Activated T-helper 9 cell treated with anti-CD3 and anti-CD28 coated beads, Interleukin-2, amount 50 U/mL, for 16 hours (primary cell): ENCODE measurements at places on chromosomes 2 and 18.

- DNase-seq = peak; percentile 14
Observed at GRCh38 chr2:20106746-20107145, 55.3 kb upstream of the LAPTM4A start.

DNA sequence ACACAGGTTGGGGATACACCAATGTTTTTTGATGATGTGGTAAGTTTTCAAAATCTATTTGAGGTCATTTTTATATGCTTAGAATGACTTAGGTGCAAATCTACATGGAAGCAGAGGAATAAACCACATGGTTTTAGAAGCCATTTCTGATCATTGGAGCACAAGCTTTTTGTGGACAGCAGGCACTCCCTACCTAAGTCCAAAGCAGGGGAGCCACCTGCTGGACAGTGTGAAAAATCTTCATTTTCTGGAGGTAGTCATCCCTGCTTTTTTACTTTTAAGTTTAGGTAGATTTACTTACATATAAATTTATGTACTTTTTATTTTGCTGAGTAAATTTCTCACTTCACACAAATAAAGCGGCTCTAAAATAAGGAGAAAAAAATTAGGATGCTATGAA is 323.2 kb downstream of the PLCL1 start:
- peak; percentile 8 for DNase-seq

- DNase-seq = no peak
Observed at GRCh38 chr2:80852079-80852807, 547.7 kb upstream of the LRRTM1 start.

GRCh38 chr2:180205621-180206235 is 198.6 kb upstream of the CWC22 start:
- DNase-seq = no peak

DNA sequence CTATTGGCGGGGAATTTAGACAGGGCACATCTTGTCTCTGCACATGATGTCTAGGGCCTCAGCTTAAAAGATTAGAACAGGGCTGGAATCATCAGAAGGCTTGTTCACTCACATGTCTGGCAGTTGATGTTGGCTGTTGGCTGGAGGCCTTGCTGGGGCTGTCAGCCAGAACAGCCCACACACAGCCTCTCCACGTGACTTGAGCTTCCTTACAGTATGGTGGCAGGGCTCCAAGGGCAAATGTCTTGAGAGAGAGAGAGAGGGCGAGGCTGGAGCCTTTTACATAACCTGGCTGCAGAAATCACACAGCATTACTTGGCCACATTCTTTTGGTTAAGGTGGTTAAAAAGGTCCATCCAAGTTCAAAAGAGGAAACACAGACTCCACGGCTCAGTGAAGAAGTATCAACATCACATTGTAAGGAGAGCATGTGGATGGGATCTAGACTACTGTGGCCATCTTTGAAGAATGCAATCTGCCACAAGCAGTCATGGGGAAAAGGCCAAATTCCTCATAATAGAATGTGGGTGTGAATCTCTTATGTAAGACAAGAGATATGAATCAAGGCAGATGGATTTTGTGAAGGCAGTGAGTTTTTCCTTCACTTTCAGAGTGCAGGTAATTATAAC is 30.4 kb downstream of the SRSF7 start:
- DNase-seq = no peak

- DNase-seq = no peak
Observed at GRCh38 chr2:82007071-82007664, 1702.6 kb upstream of the LRRTM1 start.

GRCh38 chr18:70461323-70462077 is 172.7 kb downstream of the SOCS6 start:
- DNase-seq = no peak

GRCh38 chr2:28506112-28506910 is 10.5 kb downstream of the PLB1 start:
- DNase-seq = no peak

GRCh38 chr18:56402872-56403516 is 235.4 kb downstream of the TXNL1 start:
- DNase-seq = no peak

DNA sequence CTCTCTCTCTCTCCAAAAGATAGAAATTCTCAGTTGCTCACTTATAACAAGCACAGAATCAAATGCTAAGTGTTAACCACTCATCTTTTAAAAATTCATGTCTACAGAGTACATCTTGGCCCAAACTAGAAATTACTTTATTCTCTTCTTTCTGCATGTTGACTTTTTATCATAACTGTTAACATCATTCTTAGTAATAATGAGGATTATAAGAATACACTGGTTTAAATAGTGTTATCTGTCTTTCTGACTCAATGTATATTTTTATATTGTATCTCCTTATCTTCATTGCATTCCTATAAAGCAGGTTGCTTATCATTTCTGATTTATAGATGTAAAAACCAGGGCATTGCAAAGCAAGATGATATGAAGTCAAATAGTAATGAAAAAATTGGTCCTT is 17.8 kb upstream of the KLF7 start:
- DNase-seq = no peak

GRCh38 chr2:238169708-238170251 is 11.0 kb downstream of the ERFE start:
- no peak for DNase-seq

DNA sequence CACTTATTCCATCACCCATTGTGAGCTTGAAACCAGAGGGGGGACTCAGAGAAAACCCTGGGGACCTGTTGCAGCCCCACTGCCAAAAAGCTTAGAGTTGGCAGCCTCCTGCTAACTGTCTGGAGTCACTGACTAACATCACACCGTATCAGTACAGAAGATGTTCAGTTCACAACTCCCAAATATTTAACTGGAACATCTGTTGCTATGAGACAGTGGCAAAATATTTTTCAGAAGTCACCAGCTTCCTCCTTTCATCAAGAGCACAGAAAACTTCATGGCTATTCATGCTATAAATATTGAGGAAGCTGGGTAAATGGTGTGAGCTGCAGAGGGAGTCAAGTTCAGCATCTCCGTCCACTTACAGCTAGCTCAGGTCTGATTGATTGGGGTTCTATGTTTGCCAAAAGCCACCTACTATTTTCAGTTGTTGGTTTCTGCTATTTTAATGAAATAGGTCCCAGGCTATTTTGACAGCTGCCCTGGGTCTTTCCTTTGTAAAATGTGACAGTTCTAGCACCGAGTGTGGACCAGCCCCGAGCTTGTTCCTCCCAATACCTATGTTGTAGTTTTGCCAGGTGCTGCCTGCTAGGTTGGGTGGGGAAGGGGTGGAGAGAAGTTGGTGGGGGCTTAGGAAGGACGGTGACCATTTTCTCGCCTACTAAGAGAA is 9.8 kb downstream of the TUBB6 start:
- DNase-seq = no peak

DNA sequence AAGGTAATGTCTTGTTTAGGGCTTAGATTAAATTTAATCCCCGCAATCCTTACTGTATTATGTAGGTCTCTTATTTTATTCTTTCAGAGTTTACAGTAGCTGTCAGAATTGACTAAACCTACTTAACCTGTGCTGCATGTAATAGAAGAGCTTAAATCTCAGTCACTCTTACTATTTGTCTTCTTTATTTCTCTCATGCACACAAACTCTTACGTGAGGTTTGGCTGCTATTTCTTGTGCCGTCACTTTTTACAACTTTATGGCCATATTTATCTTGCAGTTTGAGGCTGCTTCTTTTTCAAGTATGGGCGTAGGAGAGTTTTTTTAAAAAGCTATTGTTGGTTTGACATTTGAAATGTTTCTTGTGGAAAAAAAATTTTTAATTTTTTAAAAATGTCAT is 12.0 kb downstream of the DNAJC10 start:
- DNase-seq = no peak

- DNase-seq = no peak
Observed at GRCh38 chr18:70464343-70465114, 175.7 kb downstream of the SOCS6 start.

DNA sequence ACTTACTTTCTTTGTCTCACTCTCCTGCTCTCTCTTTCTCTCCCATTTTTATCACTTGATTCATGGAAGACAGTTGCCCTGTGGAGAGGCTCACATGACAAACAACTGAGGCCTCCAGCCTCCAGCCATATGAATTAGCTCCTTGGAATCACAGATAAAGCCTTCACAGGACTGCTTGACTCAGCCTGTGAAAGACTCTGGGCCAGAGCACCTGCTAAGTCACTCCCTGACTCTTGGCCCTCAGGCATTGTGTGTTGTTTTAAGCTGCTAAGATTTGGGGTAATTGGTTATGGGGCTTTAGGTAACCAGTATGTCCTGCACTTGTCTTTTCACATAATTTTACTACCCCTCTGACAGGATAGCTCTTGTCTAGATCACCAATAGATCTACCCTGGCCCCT is 334.9 kb downstream of the SOX11 start:
- DNase-seq = no peak

DNA sequence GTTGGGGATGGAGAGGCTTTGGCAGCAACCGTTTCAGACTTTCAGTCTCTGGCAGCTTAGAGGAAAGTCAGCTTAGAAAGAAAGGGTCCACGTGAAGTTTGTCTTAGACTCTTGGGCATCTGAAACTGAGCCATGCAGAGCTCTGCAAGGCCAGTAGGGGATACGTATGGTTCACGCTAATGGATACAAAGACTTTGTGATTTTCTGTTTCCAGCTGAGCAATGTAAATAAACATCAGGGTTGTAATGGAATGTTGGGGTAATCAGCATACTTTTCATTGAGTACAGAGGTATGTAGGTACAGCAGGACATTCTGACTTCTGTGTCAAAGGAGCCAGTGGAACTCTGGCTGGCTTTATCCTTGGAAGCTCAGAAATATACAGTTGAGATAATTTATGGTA is 31.0 kb downstream of the RALB start:
- no peak for DNase-seq

DNA sequence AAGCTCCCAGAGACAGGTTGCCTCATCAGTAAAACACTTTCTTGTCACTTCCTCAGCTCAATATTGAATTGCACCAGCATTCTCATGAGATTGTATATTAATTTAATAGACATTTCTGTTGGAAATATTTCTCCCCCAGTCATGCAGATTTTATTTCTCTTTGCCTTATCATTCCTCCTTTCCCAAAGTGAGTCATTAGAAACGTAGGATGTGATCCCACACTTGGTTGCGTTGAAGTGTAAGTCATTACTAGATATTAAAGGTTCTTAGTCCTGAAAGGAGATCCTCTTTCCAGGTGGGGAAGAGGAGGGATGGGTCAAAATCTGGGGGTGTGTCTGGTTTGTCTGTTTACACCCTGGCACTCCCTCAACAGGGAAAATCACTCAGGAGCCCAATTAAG is 438.2 kb downstream of the SLC4A3 start:
- DNase-seq = no peak

- no peak for DNase-seq
Observed at GRCh38 chr2:42851186-42851585, 58.8 kb upstream of the HAAO start.

- DNase-seq = no peak
Observed at GRCh38 chr2:168635065-168635577, 167.3 kb upstream of the NOSTRIN start.

DNA sequence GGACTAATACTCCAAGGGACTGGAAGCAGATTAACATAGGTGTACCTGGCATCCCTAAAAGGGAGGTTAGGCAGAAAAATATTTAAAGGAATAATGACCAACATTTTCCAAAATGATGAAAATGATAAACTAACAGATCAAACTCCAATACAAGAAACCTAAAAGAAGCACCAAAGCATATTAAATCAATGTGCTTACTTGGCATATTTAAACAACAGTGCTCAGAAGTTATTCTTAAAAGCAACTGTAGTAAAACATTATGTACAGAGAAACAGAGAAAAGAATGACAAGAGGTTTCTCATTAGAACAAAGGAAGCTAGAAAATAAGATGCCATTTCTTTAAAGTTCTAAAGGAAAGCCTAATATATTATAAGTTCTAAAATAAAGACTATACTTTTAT is 947.3 kb upstream of the TMEFF2 start:
- no peak for DNase-seq

GRCh38 chr2:65228263-65228750 is 676 bp downstream of the ACTR2 start:
- DNase-seq = no peak

DNA sequence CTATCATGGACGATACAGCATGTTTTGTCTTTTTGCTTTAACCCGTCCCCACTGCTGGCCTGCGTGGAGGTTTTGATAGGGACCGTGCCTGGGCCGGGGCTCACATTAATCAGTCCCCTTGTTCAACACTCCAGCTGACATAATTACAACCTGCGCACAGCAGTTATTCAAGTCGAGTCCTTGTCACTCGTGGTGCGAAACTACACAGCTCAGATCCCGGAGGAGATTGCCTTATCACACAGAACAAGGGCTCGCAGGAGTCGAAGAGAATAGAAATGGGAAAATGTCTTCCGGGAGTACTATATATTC is 304.4 kb downstream of the ZNF407 start:
- DNase-seq = no peak

- DNase-seq = no peak
Observed at GRCh38 chr18:69664399-69664798, 263.7 kb downstream of the DOK6 start.

DNA sequence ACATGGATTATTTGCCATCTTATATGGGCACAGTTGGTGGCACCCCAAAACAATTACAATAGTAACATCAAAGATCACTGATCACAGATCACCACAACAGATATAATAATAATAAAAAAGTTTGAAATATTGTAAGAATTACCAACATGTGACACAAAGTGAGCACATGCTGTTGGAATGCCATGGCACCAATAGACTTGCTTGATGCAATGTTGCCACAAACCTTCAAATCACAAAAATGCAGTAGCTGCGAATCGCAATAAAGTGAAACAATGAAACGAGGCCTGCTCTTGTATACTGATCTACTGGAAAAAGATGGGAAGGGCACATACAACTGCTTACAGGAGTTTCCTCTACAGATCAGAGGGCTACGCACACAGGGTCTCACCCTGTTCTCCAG is 32.2 kb upstream of the AMMECR1L start:
- no peak for DNase-seq

DNA sequence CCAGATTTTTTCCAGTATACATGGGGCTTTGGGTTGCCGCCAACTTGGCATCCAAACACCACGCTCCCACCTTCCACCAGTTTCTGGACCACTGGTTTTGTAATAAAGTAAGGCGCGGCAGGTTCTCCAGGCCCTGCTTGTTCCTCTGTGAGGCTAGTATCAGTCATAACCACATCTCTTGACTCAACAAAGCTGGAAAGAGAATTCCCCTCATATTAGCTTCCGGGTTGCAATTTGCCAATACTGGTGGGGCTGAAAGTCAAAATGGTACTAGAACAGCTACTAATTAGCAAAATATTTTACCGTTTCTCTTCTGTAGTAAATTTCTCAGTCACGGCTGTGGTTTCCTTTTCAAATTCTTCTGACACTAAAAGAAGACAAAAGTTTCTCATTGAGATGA is 25.0 kb downstream of the TTN start:
- no peak for DNase-seq

DNA sequence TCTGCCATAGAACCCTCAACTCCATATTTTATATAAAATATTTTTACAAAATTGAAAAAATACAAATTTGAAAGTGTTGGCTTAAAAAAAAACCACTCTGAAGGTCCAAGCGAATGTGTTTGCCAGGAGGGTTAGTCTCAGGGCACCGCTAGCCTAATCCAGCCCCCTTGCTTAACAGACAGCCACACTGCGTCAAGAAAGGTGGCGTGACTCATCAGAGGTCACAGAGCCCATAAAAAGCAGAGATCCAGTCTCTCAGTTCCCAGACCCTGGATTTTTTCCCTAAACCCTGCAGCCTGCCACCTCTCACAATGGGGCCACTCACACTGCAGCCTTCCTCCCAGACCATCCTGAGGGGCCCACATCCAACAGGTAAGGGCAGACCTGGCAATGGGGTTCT is 3.9 kb upstream of the TNS1 start:
- DNase-seq = no peak

- DNase-seq = no peak
Observed at GRCh38 chr18:46010676-46011075, 43.5 kb upstream of the EPG5 start.
